ENCODE measurements at places on chromosomes 3 and 15. TPM values are rescaled to one million over a fixed set of nuclear protein-coding genes. Genes with fewer than 3 reads are reported as not detected.

The ECT2 gene
- 15.9 TPM for total RNA-seq

The PRR20G gene
- total RNA-seq: not detected

The PRRT3 gene
- 5.4 TPM for total RNA-seq

The CYP1A1 gene
- total RNA-seq: not detected

The DAPK2 gene
- 1.7 TPM for total RNA-seq

The CALML4 gene
- total RNA-seq: 3.6 TPM

The GPR15 gene
- total RNA-seq: not detected

The SLC12A1 gene
- total RNA-seq: not detected

The MCTP2 gene
- 19.6 TPM for total RNA-seq

Measured in smooth muscle cell of trachea (primary cell).